ENCODE measurements at places on chromosomes 4 and X.

DNA sequence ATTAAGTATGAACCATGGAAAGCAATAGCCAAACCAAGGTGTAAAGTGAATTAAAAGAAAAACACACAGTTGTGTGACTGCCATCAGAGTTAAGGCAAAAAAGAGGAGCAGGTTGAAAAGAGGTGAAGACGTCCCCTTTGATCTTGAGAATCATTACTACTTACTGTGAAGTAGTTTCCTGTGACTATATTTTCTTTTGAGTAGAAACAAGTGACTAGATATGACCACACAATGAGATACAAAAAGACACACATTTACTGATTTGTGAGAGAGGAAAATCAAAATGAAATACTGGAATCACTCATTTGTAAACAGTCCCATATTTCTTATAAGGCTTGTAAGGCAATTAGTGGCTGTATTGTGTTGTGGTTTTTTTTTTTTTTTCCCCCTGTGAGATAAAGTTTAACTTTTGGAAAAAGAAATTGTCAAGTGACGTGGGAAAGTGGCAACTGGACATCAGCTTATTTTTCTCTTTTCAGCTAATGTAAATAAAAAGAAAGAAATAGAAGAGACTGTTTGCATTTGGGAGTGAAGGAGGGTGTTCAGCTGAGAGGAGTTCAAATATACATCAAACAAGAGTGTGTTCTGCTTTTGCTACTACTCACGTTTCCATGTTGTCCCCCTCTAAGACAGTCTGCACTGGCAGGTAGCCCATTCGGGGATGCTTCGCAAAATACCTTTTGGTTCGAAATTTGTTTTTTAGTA is 106.4 kb upstream of the FTHL17 start:
- no peak for DNase-seq

DNA sequence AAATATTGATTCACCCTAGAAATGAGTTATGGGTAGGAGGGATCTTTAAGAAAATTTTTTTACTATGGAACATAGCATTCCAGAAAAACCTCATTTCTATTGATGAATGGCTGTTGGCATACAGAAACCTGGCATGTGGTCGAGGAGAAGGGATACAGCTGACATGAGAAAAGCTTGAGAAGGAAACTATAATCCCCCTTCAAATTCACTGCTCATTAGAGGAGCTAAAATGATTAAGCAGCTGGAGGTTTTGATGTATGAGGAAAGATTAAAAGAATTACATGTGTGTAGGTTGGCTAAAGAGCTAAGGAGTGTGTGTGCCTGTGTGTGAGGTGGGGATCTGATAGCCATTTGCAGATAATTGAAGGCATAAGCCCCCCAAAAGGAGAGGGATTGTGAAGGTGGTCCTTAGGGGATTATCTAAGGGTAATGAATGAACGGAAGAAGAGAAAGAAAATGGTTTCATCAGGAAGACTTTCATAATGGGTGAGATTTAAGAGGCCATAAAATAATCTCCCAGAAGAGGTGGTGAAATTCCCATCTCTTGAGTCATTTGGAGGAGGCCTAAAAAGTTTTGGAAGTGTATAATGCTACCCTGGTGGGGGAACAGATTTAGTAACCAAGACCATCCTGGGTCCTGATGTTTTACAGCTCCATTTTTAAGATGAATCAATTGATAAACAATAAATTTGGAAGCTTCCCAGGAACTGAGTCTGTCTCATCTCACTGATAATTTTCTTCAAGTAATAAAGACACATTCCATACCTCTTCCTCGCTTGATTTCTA is 272.0 kb upstream of the HAND2 start:
- DNase-seq = no peak

DNA sequence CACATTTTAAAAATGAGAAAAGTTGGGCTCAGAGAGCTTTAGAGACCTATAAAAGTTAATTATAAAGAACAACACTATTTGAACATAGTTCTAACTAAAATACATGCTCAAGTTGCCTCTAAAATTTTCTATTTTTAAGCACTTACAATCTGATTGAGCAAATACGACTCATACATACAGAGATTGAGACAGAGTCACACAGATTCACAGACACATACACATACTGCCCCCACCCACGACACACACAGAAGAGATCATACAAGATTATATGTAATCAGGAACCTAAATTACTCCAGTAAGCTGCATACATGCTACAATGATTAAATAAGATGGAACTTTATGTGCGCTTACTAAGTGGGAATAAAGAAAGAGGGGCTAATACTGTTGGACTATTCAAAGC is 2.7 kb upstream of the ASB5 start:
- no peak for DNase-seq

- DNase-seq = no peak
These were observed 85.3 kb downstream of the ABLIM2 start for GRCh38 chr4:8073206-8073863.

DNA sequence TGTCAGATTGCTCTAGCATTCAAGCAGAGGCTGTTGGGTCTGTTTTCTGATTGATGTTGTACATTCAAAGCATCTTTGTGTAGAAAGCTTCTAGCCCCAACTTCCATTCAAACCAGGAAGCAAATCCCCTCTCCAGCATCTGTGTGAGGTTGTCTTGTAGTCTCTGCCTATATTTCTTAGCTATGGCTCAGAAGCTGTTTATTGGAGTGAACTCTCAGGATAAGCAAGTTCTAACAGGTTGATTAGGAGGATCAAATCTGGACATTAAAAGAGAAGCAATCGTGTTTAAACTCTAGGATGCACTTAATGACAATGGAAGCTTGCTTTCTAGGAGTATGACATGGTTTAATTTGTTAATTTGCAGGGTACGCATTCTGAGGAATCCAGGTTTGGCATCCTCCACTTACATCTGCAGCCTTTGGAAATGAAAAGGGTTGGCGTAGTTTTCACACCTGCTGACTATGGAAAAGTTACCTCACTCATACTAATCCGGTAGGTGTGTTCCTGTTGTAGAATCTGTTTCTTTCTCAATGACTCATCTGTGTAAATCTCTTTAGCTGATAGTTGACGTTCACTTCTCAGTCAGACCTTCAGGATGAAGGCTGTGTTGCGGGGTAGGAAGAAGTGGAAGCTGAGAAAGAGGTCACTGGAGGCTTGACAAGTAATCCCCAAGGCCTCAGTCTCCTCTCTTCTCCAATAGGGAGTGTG is 88.0 kb upstream of the TLR2 start:
- DNase-seq = no peak

- no peak for DNase-seq
These were observed 14.6 kb downstream of the AMOT start for GRCh38 chrX:112826023-112826422.

- no peak for DNase-seq
These were observed 225.9 kb downstream of the NR3C2 start for GRCh38 chr4:148216321-148216720.

GRCh38 chrX:151240237-151240636 is 63.9 kb downstream of the GPR50 start:
- no peak for DNase-seq

DNA sequence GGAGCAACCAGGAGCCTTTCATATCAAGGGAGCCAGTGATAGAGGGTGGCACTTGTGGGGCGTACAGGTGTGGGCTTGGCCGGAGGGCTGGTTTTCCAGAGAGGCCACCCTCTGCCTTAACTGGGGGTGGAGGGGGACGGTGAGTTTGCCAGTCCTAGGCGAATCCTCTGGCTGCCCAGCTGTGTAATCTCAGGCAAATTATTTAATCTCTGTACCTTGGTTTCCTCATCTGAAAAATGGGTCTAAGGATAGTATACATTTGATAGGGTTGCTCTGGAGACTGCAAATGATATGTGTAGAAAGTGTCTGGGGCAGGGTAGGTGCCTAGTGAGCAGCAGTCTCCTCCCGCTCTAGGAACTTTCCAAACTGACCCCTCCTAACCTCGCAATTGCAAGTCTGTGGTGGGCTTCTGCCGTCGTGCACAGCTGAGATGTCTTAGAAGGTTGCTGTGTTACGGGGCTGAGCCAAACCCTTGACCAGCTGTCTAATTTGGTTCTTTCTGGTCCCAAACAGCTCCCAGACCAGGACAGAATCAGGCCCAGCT is 3.8 kb upstream of the CXCR3 start:
- no peak for DNase-seq

- no peak for DNase-seq
These were observed 31.5 kb downstream of the KLHL8 start for GRCh38 chr4:87188932-87189331.

DNA sequence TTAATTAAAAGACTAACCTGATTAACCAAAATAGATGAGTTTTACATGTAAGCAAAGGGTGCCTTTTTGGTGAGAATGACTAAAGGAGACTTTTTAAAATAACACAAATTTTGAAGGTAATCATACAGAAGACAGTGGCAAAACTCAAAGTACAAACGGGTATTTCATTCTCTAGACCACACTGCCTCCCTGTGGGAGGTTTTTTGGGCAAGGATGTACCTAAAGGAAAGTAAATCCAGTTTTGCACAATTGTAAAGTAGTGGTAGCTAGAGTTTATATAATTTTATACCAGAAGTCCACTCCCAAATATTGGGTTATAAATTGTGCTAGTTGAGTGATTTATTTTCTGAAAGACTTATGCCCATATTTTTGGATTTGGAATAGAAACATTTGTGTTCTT is 201.0 kb downstream of the PAPSS1 start:
- DNase-seq = no peak

GRCh38 chr4:82975792-82976191 is 34.8 kb downstream of the LIN54 start:
- no peak for DNase-seq

DNA sequence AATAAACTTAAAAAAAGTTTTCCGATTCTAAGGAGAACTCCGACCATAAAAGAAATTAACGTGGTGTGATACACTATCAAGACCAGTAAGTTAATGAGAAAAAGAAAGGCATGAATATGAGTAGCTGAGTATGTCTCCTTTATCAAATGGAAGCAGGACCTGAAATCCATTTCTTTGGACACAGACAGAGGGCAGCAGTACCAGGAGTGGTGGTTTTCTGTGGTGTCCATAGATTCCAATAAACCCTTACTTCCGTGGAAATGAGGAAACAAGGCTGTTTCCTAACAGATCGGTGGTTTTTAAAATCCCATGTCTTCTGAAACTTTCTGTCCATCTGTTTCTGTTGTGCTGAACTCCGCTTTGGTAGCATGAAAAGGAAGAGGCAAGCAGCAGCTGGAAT is 128.5 kb upstream of the TSPAN5 start:
- no peak for DNase-seq

- no peak for DNase-seq
These were observed 103.1 kb upstream of the PCDH7 start for GRCh38 chr4:30616942-30617646.

DNA sequence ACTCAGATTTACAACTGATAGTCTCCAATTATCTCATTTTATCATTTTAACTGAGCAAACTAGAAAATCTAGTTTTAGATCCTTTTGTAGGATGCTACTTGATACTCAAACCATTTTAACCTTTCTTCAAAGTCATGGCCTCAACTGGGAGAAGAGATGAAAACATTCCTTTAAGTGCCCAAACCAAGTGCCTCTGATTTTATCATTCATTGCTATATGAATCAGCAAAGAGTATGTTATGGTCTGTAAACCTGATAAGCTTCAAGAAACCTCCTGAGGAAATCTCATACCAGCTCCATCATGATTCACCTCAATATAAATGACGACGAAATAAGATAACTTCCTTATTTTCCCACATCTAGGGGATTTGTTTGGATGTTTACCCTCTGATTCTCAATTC is 119.9 kb downstream of the FAM13A start:
- no peak for DNase-seq

DNA sequence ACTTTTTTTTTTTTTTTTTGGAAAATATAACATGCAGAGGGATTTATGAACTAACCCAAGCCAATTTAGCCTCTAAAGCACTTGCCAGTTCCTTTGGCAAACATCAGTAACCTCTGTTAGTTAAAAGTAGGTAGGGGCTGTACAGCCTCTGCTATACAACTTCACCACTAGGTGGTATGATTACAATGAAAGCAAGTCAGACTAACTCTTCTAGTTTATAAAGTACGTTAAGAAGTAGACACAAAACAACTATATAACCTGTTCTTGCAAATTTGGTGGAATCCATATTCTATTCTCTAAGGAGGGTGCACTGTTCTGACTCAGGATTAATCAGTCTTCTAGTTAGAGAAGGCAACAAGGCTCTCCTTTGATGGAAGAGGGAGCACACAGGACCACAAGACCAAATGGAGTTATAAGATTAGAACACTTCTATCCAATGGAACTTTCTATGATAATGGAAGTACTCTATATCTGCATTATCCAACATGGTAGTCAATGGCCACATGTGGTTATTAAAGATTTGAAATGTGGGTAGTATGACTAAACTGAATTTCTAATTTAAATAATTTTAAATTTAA is 12.8 kb downstream of the AIMP1 start:
- DNase-seq = no peak

DNA sequence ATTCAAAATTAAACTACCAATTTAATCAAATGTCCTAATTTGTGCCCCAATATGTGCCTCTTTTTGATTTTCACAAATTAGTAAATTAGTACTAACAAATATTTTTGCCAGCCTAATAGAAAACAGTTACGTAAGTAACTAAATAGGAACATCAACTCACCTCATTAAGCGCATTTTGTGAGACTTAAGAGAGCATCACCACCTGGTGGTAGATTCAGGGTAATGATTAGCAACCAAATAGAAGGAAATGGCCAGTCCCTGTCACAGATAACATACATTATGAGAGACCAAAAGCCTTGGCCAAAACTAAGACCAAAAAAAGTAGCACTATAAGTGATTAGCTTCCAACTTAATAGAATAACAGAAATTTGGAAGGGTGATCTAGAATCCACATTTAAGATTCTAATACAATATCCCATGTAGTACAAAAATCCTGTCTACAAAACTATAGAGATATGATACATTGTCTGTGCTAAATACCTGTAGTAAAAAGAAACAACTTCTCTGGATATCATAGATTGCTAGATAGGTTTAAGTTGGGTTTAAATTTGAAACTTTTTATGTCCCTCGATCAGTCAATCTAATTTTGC is 46.7 kb downstream of the C4orf46 start:
- no peak for DNase-seq

- no peak for DNase-seq
These were observed 1184.4 kb downstream of the RPA4 start for GRCh38 chrX:98068024-98068580.

DNA sequence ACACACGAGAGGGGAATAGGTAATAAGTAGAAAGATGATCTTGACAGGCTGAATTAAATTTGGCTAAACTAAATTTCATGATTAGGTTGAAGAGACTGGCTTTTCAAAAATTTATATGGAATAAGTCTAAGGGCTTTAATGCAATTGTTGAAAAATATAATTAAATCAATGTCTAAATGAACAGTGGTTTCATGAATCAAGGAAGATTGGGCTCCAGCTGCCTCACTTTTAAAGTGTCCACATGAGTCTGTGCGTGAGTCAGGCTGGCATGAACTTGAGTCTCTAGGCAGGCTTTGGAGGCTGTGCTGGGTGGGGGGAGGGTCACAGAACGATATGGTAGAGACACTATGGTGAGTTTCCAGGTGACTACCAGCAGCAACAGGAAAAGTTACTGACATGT is 111.9 kb downstream of the SORBS2 start:
- DNase-seq = no peak

- DNase-seq = no peak
These were observed 396.8 kb downstream of the TRAM1L1 start for GRCh38 chr4:116688536-116688935.

GRCh38 chrX:18649498-18649951 is 22.4 kb downstream of the RS1 start:
- DNase-seq = no peak

GRCh38 chr4:141761926-141762325 is 125.5 kb downstream of the IL15 start:
- DNase-seq = no peak
